Activated naive CD4-positive, alpha-beta T cell treated with anti-CD3 and anti-CD28 coated beads, Interleukin-2, amount 50 U/mL, for 72 hours (primary cell): ENCODE measurements at places on chromosomes 2 and 18.

DNA sequence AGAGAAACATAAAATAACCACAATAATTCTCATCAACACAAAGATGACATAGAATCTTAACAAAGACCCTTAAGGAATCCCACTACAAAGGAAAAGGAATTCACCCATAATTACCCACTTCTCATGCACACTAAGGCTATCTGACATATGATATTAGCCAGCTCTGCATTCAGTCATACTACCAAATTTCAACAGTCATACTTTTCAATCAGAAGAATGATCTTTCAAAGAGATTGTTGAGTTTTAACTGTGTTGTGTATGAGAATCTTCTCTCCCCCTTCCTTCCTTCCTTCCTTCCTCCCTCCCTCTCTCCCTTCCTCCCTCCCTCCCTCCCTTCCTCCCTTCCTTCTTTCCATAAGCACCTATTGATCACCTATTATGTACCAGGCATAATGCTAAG lies 17.0 kb downstream of the FZD7 start:
- DNase-seq = no peak

- DNase-seq = no peak
Observed at GRCh38 chr2:32851777-32852439, 94.8 kb upstream of the LTBP1 start.

- no peak for DNase-seq
Observed at GRCh38 chr18:48393170-48393569, 16.0 kb downstream of the ZBTB7C start.

- DNase-seq = no peak
Observed at GRCh38 chr2:198106621-198107385, 302.4 kb downstream of the PLCL1 start.

DNA sequence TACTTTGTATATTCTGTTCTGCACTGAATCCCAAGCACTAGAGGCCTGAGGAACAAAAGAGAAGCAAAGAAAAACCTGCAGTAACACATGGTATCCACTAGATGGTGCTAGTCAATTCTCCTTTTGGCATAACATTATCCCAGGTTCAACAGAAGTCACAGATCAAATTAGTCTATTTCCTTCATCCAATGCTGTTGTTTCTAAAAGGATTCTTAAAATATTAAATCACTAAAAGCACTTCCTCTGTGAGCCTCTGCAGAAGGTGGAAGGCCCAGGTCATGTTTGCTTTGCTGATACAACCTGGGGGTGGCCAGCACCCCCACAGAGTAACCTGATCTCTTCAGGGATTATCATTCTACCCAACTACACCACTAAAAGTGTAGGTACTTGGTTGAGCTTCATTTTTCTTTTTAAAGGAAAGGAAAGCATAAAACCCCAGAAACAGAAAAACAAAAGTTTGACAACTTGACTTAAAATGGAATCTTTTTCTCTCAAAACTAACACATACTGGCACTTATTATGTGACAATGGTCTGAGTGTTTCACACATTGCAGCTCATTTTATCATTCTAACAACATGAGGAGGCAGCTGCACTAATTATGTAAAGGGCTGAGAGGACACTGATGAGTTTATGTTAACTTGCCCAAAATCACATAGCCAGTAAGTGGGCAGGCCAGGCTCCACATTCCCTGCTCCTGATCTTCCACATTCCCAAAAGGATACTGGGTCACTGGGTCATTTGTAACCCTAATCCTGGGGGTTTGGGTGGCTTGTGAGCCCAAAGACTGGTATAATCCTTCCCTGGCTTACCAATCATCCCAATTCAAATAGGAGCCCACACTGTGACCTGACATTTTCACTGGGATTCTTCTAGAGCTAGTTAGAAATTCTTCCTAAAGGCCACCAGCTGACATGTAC lies 66.8 kb upstream of the DNER start:
- no peak for DNase-seq

GRCh38 chr2:219520079-219520478 lies 5.8 kb downstream of the ASIC4 start:
- no peak for DNase-seq

DNA sequence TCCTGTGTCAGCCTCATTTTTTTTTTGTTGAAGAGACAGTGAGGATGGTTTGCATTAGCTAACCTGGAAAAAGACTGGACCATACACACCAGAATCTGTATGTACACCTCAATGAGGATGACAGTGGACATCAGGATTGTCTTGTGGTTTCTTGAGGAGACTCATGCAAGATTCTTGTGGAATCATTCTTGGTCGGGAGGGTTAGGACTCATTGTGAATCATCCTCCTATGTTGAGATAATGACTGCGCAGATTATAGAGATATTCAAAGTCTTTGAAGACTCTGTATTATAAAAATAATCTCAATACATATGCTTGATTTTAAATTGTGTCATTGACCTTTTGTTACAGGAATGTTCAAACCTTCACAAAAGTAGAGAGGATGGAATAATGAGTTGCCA lies 49.1 kb upstream of the DOCK10 start:
- DNase-seq = no peak

- DNase-seq = no peak
Observed at GRCh38 chr2:28366496-28367282, 26.0 kb upstream of the FOSL2 start.

GRCh38 chr2:177265824-177266817 lies 1.6 kb upstream of the NFE2L2 start:
- DNase-seq = no peak

DNA sequence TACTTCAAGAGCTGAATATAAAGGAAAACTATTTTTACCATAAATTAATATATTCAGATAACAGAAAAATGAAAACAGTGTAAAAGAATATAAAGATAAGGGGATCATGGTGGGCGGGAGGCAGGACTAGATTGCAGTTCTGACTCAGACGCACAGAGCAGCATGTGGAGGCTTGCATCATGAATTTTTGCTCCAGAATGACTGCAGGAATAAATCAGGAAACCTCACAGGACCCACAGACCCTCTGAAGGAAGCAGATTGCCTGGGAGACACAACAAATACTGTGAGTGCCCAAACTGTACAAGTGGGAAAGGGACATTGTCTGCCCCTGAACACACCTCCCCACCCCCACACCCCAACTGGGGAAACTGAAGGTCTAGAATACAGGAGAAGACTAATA lies 19.2 kb upstream of the SIGLEC15 start:
- no peak for DNase-seq

- no peak for DNase-seq
Observed at GRCh38 chr2:237892478-237892877, 33.1 kb downstream of the RAMP1 start.

DNA sequence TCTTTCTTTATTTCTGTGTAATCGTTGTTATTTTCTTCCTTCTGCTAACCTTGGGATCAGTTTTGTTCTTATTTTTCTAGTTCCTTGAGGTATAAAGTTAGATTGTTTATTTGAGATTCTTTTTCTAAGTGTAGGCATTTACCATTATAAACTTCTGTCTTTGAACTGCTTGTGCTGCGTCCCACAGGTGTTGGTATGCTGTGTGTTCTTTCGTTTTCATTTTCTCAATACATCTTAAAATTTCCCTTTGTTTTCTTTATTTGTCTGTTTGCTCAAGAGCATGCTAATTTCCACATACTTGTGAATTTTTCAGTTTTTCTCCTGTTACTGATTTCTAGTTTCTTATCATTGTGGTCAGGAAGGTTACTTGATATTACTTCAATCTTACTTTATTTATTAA lies 873.8 kb upstream of the GCFC2 start:
- DNase-seq = no peak

DNA sequence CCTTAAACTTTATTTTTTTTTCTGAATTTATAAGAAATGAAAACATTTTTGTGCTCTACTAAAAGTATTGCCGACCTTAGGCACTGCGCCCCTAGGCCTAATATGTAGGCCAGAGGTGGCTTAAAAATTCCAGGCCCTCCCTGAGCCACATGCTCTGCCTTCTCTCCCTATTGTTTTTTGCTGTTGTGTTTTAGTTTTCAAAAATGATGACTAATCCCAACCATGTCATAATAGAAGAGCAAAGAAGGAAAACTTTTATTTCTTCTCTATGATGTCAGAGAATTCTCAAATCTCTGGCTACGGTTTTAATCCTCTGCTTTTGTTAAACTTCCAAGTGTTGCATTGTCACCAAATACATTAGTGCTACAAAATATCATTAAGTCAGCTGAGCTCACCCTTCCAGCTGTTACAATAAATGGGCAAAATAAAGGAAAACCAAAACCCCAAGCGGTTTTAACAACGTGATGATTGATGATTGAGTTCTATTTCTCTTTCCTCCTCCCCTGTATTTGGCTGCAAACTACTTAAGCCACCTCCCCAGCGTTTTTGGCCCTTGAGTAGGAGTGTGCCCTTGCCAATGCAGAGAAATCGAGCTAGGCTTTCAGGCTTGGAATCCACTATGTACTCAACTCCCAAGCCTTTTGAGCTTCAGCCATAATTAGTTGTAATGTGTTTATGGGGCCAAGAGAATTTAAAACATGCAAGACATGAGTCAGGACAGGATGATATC lies 163.5 kb upstream of the POU3F3 start:
- DNase-seq = no peak

- no peak for DNase-seq
Observed at GRCh38 chr2:183532514-183532913, 408.3 kb downstream of the NUP35 start.

- DNase-seq = no peak
Observed at GRCh38 chr2:217941886-217942728, 60.7 kb downstream of the TNS1 start.

- no peak for DNase-seq
Observed at GRCh38 chr18:42187611-42188380, 232.8 kb downstream of the PIK3C3 start.
